Uterine smooth muscle cell (primary cell): ENCODE measurements at places on chromosomes 3 and 15. TPM values are rescaled to one million over a fixed set of nuclear protein-coding genes. Genes with fewer than 3 reads are reported as not detected.

Gene MAP6D1
- total RNA-seq: 1.2 and 2.5 TPM in 2 replicates

Gene CPA3
- total RNA-seq: not detected in 2 replicates

Gene OXTR
- 8.9 and 12.1 TPM in 2 replicates for total RNA-seq

Gene SNAP23
- total RNA-seq: 61.6 and 67.5 TPM in 2 replicates

Gene ACAN
- total RNA-seq: 0.25 and 3.0 TPM in 2 replicates
